Stimulated activated CD8-positive, alpha-beta memory T cell treated with anti-CD3 and anti-CD28 coated beads, Interleukin-4, amount 100 ng/mL, for 48 hours (primary cell): ENCODE measurements at places on chromosomes 6 and 20.

DNA sequence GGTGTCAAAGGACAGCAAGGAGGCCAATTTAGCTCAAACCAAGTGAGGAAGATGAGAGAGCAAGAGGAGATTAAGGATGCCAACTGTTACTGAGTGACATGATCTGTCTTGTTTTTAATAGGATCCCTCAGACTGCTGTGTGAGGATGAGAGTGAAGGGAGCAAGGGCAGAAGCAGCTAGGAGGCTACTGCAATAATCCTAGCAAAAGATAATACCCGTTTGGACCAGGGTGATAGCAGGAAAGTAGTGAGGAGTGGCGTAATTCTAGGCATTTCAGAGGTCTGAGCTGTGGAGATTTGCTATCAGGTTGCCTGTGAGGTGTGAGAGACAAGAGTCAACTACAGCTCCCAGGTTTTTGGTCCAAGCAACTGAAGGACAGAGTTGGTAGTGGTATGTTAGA, 14.7 kb downstream of the UBE2V1 start:
- DNase-seq, result no peak

GRCh38 chr6:137722749-137723272, 144.2 kb upstream of the TNFAIP3 start:
- DNase-seq, result no peak

DNA sequence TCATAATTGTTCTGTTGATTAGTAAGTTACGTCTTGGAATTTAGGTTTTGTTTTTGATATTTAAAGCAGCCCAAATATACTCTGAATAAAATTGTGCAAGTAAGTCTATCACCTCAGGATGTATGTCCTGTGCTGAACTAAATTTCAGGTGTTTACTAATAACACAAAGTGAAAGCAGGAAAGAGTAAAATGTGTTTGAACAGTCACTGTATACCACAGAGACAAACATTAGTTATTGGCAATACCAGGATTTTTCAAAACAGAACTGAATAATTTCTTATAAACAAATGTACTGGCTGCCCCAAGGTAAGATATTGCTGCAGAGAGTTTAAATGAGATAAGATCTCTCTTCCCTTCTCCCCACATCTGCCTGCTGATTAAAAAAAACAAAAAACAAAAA, 404.7 kb upstream of the RUNX2 start:
- DNase-seq, result no peak

DNA sequence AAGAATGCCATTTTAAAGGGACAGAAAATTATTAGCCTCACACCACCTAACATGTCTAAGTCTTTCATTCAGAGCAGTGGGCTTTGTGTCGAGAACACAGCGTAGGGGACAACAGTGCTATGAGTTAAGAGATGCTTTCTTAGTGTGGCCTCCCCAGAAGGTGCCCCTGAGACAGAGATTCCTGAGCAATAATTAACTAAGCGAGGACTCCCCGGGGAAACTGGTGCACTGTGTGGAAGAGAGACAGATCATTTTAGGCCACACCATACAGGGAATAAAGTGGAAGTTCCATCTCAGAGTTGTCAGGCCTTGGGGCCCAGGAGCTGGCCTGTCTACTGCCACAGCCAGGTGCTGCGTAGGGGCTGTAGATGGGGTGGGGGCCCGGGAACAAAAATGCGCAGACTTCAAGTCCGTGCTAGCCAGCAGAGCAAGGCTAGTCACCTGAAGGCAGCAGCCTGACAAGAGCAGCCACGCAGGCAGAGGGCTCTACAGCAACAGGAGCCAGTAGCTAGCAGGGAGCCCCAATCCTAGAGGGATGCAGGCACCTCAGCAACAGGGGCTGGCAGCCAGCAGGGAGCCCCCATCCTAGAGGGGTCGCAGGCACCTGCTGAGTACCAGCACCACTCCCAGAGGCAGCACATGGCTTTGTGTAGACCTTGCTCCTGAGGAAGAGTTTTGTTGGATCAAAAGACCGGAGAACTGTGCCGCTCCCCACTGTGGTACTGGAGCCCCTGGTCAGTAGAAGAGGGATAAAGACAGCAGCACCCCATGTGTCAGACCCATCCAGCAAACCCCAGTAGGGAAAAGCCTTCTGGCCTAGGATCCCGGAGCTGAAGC, 63.0 kb upstream of the NXT1 start:
- DNase-seq, result no peak

DNA sequence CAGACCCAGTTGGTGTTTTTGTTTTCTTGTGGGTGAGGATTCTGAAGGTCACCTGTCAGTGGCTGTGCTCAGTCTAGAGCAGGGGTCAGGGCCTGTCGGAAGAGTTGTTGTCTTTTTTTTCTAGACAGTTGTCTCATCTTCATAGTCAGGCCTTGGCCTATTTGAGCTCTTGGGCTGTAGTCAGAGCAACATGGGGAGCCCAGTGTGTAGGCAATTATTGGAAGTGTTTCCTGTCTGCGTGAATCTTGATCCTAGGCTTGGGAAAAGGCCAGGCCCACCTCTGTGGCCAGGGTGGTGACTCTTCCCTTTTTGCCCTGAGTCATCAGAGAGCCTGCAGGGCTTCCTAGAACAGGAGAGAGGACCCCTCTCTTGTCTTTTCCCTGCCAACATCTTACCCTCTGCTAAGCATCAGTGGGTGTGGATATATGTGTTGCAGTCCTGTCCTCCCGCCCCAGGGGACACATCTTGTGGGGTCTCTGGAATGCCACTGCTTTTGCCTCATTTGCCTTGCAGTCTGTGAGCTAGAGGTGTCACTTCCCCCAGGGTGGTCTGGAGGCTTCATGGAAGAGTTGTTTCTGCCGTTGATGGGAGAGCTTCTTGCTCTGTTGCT, 11.4 kb downstream of the TJAP1 start:
- no peak for DNase-seq

DNA sequence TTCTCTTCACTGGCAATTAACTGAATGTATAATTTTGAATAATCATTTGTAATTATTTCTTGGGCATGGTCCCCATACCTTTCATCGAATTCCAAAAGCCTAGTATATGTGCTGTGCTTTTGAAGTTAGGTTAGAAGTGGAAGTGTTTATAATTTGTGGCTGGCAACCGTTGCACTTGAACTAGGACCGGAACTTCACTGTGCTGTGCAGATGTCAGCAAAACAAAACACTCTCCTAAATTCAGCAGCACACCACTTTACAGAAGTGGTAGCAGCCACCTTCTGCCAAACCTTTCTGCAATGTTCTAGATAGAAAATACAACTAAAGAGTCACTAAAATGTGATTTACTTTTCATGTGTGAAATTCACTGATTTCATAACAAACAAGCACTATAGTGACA, 111.9 kb downstream of the FAM83B start:
- no peak for DNase-seq

GRCh38 chr6:128464790-128465189, 55.6 kb downstream of the PTPRK start:
- DNase-seq, result no peak

DNA sequence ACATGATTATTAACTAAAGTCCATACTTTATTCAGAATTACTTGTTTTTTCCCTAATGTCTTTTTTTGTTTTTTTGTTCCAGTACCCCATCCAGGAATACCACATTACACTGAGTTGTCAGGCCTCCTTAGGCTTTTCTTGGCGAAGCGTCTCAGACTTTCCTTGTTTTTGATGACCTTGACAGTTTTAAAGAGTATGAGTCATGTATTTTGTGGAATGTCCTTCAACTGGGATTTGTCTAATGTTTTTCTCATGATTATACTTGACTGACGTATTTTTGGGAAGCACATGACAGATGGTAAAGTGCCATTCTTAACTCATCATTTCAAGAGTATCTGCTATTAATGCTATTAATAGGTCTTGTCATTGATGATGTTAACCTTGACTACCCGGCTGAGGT, 23.6 kb downstream of the ENPP1 start:
- no peak for DNase-seq

DNA sequence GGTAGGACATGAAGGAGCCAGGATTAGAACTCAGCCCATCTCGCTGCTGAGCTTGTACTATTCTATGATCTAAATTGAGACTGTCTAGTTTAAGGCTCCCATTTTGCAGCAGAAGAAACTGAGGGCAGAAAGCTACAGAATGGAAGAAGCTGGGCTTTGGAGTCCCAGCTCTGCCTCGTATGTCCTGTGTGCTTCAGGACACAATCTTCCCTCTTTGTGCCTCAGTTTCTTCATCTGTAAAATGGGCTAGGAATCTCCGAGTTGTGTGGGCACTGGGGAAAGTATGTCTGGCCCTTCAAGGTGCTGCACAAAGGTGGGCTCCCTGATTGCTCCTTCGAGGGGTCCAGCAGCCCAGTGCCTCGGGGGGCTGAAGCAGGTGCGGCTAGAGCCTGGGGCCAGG, 20.7 kb downstream of the NOL4L start:
- no peak for DNase-seq

GRCh38 chr20:24432046-24432442, 37.4 kb upstream of the SYNDIG1 start:
- no peak for DNase-seq

DNA sequence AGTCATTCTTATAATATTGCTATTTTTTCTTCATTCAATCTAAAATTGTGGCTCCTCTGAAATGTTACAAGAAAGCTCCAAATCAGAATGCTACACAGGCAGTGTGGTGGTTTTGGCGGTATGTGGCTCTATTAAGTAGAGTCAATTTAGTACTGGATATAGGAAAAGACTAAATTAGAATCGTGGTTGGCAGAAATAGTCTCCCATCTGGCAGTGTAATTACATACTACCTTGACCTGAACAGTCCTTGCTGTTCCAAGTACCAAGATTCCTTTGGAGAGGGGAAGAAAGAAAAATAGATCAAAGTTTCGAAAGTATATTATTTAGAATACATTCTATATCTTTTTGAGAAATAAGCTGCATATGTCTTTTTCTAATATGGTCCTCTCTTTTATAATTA, 78.2 kb downstream of the C6orf118 start:
- no peak for DNase-seq

DNA sequence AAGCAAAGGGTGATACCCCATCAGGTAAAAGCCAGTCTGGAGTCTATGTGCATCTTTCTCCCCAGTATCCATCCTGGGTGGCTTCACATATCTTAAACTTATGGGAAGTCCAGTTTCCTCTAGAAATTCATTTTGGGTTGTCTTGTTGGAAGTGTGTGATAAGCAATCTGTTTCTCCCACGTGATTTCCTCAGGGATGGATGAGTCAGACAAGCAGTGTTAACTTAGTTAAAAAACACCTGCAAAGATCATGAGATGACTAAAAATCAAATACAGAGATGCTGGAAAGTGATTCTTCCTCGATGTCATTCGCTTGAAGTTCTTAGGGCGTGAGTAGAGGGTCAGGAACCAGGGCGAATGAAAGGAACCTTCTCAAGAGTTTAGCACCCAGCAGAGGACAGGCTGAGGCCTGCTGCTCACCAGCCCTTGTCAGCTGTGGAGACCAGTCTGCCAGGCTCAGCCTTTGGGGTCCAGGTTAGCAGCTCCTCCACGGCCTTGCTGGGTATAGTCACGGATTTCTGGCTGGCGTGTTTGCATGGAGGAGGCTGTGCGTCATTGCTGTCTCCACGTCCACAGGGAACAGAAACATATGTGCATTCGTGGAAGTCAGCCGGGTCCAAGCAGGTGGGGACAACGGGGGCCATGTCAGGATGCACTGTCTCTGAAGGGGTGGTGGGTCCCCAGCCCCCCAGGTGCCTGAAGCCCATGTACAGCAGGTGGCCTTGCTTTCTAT, 2.8 kb upstream of the PNPLA1 start:
- DNase-seq, result no peak

DNA sequence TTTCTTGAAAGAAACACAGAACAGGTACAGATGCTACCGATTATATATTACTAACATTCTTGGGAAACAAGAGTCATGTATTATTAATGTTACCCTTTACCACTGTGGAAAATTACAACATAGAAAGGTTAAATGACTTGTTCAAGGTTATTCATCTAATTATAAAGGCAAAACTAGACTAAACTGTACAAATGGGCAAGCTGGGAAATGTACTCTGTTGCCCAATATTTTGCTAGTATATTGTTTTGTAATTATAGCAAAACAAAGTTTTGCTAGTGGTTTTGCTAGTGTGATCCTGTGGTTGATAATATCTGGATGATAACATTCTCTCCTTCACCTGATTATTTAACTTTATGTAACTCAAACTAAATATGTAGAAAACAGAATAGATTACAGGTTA, 96.5 kb downstream of the TINAG start:
- DNase-seq, result no peak

GRCh38 chr6:135423649-135424128, 73.9 kb downstream of the AHI1 start:
- no peak for DNase-seq

DNA sequence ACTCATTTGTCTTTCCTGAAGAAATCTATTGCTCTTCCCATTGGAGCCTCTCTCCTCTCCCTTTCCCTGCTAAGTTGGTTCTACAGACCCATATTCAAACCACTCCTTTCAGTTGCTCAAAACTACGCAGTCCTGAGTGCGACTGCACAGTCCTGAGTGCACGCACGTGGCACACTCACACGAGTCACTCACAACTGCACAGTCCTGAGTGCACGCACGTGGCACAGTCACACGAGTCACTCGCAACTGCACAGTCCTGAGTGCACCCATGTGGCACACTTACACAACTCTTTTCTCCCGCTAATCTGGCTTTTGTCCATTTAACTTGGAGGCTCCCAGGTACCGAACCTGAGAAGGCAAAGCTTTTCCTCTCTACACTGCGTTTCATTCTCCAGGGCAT, 159.7 kb downstream of the RNASET2 start:
- DNase-seq, result no peak

DNA sequence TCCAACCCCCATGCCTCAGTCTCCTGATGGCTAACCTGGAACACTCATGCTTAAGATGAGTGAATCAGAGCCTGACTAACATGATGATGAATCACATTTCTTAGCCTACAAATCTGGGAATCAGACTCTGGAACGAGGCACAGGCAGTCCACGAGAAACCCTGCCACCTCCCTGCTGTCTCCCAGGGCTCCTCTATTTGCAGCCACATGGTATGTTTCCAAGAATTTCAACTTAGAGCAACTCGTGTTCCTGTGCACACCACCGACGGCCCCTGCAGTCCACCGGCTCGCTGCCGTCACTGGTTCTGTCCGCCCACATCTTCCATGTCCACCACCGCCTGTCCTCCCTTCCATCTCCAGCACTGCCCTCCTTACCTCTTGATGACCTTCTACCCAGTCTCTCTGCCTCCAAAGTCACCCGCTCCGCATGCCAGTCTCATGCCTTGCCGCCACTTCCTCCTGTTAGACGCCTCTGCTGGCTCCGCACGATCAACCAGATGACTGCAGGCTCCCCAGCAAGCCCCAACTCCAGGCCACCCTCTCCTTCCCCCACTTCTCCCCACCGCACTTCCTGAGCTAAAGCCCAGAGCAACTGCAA, 87.6 kb downstream of the AGPAT4 start:
- no peak for DNase-seq

DNA sequence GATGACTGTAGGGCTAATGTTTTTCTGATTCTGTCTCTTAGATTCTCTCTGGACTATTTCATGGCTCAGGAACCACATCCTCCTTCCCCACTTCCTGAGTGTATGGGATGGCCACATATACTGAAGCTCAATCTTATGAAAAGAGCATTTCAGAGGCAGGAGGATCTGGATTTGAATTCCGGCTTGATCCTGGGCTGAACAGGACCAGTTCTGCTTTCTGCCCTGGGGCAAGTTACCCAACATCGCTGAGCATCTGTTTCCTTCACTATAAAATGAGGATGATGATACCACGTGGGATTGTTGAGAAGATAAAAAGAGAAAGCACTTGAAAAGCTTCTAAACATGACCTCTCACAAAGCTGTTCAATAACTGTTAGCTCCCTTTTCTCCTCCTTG, 168.4 kb upstream of the TNFAIP3 start:
- no peak for DNase-seq

- no peak for DNase-seq
Measured at GRCh38 chr6:115276881-115277565, 783.7 kb downstream of the FRK start.
